ENCODE measurements at places on chromosomes 12 and 14.

DNA sequence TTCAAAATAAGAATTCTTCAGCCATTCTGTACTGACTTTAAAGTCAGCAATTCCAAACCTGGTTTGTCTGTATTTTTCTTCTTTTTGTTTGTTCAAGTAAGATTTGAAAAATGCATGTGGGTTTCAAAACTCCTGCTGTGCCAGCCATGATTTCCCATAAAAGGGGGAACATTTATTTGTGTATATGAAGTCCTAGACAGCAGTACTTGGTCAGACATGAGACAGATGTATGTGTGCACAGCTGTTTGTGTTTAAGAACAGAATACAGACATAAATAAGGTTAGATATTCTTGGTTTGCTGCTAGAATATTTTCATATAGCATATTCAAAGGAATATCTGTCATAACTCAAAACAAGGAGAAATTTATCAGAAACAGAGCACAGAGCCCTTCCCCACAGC lies 236.0 kb downstream of the ADAMTS20 start:
- no peak for DNase-seq

DNA sequence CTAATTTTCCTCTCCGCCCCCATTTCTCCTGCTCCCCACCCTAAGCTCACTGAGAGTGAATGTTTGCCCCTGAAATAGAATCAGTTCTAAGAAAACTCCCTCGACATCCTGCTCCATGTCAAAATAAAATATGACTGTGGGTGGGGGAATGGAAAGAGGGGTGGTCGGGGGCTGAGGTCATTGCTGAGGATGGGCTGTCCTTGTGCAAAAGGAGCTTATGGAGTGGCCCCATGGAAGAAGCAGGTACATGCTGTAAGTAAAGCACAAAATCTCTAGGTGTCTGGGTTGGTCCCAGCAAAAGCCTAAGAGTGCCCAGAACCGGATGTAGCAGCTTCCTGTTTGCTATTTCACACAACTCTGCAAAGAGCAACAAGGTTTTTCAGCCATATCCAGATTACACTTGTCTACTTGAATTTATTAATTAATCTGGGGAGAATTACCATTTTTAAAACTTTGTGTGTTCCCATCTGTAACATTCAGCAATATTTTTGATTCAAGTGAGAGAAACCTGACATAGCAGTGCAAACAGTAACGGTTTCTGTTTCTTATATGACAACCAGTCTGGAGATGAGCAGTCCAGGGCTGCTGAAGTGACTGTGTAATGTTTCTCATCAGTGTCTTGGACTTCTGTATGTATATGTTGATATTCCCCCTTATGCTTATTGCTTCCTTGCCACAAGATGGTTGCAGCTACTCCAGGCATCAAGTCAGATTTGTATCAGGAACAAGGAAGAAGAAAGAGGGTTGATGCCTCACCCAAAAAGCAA lies 40.4 kb upstream of the GZMB start:
- DNase-seq, result no peak

DNA sequence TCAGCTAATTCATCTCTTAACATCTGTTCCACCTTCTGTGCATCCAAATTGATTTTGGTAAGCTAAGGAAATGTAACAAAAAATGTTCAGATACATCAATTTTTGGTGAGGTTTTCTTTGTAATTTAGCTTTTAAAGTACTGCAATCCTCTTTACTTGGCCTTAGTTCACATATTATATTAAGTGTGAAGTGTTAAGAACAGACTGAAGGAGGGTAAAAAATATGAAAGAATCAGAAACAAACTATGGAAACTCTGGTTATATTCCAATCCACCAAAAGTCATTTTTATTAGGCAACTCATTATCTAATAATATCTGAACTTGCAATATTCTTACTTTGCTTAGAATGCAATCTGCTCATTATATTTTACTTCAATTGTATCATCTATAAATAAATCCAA lies 49.1 kb downstream of the CEP290 start:
- no peak for DNase-seq

DNA sequence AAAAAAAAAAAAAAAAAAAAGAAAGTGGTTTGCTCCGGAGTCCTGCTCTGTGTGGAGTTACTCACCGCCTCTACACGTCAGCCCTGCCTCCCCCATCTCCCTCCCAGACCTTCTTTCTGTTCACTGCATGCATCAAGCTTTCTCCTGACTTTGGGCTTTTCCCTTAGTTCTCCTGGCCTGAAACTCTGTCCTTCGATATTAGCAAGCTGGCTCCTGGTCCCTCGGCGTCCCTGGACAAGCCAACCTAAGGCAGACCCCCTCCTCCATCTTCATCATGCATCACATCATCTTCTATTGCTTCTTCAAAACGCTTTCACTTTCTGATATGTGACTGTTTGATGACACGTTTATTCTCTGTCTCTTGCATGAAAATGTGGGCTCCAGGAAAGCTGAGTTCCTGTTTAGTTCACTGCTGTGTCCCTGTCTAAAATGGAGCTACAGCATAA lies 40.6 kb downstream of the SLC15A4 start:
- no peak for DNase-seq
